ENCODE measurements at places on chromosomes 5 and 9. TPM values are rescaled to one million over a fixed set of nuclear protein-coding genes. Genes with fewer than 3 reads are reported as not detected.

The SPINK6 gene
- not detected for total RNA-seq

The SPINK13 gene
- total RNA-seq: not detected

The TICAM2 gene
- total RNA-seq: 0.87 TPM

The BTNL3 gene
- not detected for total RNA-seq

The TAF11L5 gene
- not detected for total RNA-seq

The MAST4 gene
- 19.2 TPM for total RNA-seq

The SLC6A3 gene
- total RNA-seq: not detected

Measured in activated CD4-positive, alpha-beta T cell treated with anti-CD3 and anti-CD28 coated beads for 36 hours (primary cell).